Skeletal muscle cell (primary cell): ENCODE measurements at places on chromosomes 7 and 10.

DNA sequence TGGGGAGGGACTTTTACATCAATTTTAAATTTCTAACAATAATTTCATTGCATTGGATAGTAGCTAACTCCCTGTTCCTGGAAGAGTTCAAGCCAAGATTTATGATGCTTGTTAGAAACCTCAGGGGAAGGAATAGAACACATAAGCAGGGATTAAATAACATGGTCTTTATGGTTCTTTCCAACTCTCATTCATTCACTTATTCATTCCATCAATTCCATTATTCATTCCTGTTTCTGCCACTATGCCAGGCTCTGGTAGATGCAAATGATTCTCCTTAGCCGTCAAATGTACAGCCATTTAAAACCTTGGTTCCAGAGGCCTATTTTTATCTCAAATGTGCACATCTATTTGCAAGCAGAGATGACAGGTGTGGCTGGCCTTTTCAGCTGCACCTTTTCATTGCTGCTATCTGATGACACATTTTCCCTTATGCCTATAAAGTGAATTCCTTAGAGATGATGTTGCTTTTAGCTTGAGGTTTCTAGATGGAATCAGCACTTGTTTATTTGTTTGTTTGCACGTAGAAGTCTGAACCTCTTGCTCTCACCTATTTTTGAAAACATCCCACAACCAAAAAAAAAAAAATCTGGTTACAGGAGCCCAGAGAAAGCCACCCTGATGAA lies 205.7 kb upstream of the IGFBP3 start:
- DNase-seq: no peak

GRCh38 chr10:103931603-103932002 lies 13.6 kb upstream of the STN1 start:
- no peak for DNase-seq

- DNase-seq: peak; percentile 6
Measured at GRCh38 chr7:124723012-124723411, 42.6 kb downstream of the GPR37 start.

DNA sequence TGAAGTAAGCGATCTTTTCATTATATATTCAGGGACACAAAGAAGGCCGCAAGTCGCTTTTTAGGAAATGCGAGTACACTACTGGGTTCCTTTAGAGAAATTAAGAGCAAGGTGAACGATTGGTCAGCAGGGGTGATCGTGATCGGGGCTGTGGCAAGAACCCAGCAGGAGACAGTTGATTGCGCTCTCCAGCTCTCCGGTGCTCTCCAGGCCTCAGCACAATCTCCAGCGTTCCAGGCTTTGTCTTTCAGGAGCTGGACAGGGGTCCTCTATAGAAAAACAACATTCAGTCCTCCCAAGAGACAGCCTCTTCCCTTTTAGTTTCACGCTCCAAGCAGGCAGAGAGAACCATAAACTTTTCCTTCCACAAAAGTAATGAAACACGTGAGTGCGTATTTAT lies 170.5 kb upstream of the KLF6 start:
- peak; percentile 10 for DNase-seq

DNA sequence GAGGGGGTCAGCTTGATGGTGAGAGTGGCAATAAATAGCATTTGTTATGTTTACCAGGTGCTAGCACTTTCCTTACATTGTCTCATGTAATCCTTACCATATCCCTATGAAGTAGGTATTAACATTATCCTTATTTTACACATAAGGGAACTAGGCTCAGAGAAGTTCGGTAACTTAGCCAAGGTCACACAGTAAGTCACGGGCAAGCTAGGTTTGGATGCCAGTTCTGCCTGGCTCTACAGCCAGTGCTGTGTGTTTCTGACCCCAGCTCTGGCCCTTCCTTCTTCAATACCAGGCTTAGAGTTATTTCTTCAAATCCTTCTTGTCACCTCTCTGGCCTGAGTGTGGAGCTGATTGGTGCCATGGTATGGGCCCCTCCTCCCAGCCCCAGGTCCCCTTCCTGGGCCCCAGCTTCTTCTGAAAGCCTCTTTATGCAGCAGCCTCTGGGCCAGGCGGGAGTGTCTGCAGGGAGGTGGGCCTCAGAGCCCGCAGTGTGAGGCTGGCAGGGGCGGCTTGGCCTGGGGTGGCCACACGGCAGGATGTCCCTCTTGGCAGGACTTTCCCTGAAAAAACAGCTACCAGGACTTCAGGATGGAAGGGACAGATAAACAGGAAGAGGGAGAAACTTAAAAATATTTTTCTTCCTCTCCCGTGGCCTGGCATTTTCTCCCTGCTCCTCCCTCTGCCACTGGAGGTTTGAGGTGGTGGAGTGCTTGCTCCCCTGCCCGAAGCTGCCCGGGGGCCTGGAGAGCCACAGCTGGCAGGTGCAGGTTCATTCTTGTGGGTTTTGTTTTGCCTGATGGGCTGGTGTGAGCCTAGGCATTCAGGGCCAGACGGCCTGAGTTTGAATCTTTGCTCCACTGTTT lies 20.6 kb downstream of the PALD1 start:
- no peak for DNase-seq

DNA sequence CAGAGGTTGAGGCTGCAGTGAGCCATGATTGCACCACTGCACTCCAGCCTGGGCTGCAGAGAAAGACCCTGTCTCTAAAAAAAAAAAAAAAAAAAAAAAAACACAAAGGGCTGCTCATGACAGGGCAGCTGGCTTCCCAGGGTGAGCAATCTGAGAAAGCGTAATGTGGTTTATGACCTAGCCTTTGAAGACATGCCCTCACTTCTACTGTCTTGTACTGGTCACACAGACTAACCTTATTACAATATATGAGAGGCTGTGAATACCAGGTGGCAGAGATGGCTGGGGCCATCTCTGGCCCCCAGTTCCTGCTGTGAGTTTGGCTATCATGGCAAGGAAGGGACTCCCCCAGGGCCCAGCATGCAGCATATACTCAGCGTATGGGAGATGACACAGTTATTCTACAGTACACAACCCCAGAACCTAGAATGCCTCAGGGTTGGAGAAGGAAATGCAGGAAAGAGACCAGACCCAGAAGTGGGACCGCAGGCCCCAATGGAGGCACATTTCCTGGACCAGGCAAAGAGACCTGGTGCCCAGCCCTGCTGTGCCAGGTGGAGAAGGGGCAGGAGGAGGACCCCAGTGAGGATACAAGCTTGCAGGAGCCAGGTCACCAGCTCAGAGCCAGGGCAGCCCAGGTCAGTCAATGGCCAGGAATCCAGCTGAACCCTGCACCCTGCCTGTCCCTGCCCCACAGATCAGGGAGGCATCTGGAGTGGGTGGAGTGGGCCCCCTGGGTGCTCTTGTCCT lies 26.3 kb downstream of the NPTX2 start:
- no peak for DNase-seq

GRCh38 chr7:33155811-33156210 lies 26.4 kb downstream of the BBS9 start:
- peak; percentile 35 for DNase-seq

GRCh38 chr7:23462846-23463245 lies 7.4 kb downstream of the IGF2BP3 start:
- no peak for DNase-seq

GRCh38 chr10:1043532-1043995 lies 5.4 kb downstream of the IDI1 start:
- DNase-seq: no peak

- DNase-seq: no peak
Measured at GRCh38 chr7:81297317-81297716, 378.5 kb upstream of the SEMA3C start.

GRCh38 chr7:106618480-106618879 lies 42.5 kb downstream of the CCDC71L start:
- DNase-seq: no peak

DNA sequence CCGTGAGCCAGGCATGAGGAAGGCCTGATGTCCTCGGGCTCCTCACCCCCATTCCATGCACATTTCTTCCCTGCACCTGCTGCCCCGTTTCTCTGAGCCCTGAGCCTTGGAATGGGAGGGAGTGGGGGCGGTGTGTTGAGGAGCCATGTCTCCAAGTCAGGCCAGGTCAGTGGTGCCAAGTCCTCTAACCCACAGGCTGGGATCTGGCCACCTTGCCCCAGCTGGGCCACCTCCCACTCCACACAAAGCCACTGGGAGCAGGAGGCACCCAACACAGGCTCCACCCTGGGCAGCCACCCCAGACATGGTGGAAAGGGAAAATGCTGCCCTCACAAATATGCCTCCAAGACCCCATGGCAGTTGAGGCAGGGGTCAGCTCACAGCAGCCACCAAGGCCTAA lies 27.7 kb downstream of the ZCCHC24 start:
- DNase-seq: no peak

- no peak for DNase-seq
Measured at GRCh38 chr10:104067525-104067924, 18.2 kb downstream of the COL17A1 start.

DNA sequence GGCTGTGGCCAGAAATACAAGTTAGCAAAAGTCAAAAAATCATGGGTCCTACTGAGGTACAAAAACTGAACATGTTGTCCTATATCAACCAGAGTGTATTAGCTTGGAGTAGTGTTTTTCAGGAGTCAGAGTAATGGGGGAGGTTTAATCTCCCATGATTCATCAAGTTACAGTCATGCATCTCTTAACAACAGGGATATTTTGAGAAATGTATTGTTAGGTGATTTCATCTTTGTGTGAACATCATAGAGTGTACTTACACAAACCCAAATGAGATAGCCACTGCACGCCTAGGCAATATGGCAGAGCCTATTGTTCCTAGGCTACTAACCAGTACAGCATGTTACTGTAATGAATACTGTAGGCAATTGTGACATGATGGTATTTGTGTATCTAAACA lies 14.9 kb upstream of the TES start:
- DNase-seq: no peak

GRCh38 chr10:77943121-77943901 lies 16.8 kb upstream of the DLG5 start:
- peak; percentile 83 for DNase-seq

- DNase-seq: no peak
Measured at GRCh38 chr7:45712872-45713668, 138.9 kb downstream of the ADCY1 start.

DNA sequence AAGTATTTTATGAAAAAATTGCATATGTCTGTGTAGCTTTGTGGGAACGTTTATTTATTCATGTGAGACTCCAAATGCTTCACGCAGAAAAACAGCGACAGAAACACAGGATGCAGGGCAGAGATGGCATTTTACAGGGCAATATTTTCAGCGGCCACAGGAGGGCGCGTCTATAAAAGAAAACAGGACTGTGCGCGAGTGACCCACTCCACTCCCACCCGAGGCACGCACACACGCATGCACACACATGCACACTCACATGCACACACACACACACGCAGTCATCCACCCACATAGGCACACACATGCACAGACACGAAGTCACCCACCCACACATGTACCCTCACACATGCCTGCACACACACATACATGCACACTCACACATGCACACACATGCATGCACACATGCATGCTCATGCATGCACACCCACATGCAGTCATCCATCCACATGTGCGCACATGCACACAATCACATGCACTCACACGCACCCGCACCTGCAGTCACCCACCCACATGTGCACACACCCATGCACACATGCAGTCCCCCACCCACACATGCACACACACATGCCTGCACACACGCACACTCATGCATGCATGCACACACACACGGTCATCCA lies 96.3 kb downstream of the DNAJB6 start:
- DNase-seq: no peak

GRCh38 chr10:126945351-126946030 lies 40.3 kb downstream of the DOCK1 start:
- no peak for DNase-seq

GRCh38 chr7:49783446-49783845 lies 10.0 kb downstream of the VWC2 start:
- no peak for DNase-seq

DNA sequence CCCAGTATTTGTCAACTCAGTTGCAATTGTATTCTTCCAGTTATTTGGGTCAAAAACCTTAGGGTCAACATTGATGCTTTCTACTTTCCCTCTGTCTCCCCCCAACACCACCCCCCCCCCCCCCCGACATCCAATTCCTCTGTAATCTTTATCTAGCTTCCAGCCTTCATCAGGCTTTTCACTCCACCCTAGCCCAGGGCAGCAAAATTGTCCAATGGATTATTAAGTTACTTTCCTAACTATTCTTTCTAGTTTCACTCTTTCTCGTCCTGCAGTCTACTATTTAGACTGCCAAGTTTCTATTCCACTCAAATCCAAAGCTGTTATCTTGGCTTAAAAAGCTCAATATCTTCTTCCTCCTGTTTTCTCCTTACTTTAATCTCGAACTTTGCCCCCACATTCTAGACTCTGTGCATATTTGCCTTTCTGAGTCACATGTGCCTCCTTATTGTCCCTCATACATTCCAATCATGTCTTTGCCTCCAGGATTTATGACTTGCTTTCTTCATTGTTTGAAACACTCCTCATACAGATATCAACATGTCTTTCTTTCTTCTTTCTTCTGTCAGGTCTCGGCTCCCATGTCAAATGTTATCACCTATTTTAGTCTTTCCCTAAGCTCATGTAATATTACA lies 196.6 kb upstream of the TMEM196 start:
- no peak for DNase-seq

GRCh38 chr10:33125522-33126517 lies 167.8 kb upstream of the ITGB1 start:
- no peak for DNase-seq

DNA sequence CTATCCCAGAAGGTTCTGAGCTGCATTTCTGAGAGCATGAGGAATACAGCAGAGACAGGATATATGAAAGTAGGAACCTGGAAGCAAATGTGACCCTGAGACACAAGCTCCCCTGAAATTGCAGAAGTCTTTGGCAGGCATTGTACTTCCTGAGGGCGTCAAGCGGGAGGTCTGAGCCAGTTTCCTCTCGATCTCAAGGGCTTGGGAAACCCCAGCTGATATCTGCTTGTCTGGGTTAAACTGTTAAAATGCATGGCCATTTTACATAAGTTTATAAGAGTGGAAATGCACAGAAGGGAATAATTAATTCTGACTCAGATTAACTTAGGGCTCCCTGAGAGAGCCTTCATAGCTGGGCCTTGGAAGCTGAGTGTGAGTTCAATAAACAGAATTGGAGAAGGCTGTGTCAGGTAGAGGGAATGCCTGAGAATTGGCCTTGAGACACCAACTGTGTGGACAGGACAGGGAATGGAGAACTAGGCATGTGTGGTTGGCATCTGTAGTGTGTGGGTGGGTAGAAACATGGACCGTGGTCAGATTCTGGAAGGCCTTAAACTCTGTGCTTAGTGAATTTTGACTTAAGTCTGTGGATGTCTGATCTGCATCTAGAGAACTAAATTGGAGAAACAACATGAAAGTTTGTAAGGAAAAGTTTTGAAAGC lies 53.3 kb downstream of the WIPF3 start:
- DNase-seq: no peak

DNA sequence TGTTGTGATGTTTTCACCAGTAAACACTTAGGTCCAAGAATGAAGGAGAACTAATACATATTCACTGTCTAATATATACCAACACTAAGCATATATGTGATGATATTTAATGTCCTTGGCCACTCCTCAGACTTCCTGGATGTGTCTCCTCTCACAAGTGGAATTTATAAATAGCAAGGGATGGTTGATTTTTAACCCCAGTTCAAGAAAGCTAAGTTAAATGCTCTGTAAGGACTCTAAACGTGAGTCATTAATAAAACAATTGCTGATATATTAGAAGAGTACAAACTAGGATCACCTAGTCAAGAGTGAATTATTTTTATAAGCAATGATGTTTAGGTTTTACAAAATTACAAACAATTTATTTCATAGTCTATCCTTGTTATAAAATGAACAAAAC lies 355.9 kb upstream of the TMEM229A start:
- DNase-seq: no peak
